ENCODE measurements at places on chromosomes 6 and 20. TPM values are rescaled to one million over a fixed set of nuclear protein-coding genes. Genes with fewer than 3 reads are reported as not detected.

DNA sequence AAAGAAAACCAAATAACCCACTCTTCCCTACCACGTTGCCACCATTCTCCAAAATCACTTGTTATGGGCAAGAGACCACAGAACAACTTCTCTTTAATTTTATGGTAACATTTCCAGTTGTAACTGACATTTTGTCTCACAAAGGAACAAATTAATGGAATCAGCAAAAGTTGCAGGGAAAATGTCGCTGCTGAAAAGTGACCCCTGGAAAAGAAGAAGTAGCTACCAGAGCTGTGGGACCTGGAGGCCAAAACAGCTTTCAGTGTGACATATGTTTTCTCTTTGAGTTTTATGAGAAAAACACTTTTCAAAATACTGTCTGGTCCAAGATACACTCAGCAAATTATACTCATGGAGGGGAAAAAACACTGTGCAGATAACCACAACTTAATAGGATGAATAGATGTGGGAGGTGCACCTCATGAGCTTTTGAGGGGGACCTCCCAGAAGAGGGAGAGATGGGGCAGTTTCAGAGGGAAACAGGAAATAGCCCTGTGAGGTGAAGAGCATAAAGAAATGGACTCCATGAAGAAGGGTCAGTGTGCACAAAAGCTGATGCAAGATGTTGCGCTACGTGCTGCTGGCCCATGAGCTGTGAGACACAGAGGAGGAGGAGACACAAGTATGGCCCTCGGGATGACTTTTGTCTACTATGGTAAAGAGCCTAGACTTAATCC is 87.3 kb downstream of the DTNBP1 start:
- H3K27ac ChIP-seq = no peak overlapping the region
- H3K36me3 ChIP-seq = peaks cover 6% of the 10 kb centered on the region
- no peaks in the 10 kb centered on the region for H3K27me3 ChIP-seq
- DNase-seq = no peak

DNA sequence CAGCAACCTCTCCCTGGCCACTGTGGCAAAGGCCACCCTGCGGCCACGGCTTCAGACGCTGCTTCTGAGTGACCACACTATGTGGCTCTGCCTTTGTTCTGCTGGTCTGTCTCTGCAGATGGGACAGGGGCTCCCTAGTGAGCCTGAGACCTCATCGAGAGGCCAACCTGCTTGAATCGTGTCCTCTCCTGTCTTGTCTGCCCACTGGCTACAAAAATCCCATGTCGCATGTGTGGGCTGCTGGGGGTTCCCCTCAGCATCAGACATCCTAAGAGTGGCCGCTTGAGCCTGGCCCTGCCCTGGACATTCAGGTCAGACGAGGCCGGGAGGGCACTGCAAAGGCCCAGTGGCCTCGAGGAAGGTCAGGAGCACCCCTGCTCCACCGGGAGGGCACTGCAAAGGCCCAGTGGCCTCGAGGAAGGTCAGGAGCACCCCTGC is 222.9 kb downstream of the DLL1 start:
- H3K27me3 ChIP-seq = peaks cover 45% of the 10 kb centered on the region
- H3K36me3 ChIP-seq = peaks cover 8% of the 10 kb centered on the region
- H3K4me3 ChIP-seq = no peak overlapping the region
- no peak for DNase-seq

DNA sequence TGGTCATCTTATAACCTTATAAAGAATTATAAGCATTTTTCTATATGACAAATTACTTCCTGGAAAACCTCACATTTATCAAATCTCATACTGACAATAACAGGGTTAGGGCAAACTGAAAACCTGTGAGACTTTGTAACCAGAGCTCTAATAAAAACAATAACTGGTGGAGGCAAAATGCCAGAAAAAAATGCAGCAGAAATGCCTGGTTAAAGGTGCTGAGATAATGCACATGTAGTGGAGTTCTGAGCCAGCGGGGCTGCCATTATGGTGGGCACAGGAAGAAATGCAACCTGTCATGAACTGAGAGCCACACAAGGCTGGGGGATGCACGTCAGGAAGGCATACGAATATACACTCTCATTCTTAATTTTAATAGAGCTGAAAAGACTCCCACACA is 53.0 kb downstream of the NCOA6 start:
- peaks cover 17% of the 10 kb centered on the region for H3K36me3 ChIP-seq
- no peak overlapping the region for H3K4me3 ChIP-seq
- H3K4me1 ChIP-seq = no peaks in the 10 kb centered on the region
- no peak for DNase-seq
- no peaks in the 10 kb centered on the region for H3K27me3 ChIP-seq

GRCh38 chr20:23548408-23548807 is 19.9 kb downstream of the CST9L start:
- H3K27ac ChIP-seq = no peak overlapping the region
- no peaks in the 10 kb centered on the region for H3K4me1 ChIP-seq
- H3K36me3 ChIP-seq = no peaks in the 10 kb centered on the region
- H3K4me3 ChIP-seq = no peak overlapping the region

PIGU gene
- total RNA-seq = 54.9 TPM

DNA sequence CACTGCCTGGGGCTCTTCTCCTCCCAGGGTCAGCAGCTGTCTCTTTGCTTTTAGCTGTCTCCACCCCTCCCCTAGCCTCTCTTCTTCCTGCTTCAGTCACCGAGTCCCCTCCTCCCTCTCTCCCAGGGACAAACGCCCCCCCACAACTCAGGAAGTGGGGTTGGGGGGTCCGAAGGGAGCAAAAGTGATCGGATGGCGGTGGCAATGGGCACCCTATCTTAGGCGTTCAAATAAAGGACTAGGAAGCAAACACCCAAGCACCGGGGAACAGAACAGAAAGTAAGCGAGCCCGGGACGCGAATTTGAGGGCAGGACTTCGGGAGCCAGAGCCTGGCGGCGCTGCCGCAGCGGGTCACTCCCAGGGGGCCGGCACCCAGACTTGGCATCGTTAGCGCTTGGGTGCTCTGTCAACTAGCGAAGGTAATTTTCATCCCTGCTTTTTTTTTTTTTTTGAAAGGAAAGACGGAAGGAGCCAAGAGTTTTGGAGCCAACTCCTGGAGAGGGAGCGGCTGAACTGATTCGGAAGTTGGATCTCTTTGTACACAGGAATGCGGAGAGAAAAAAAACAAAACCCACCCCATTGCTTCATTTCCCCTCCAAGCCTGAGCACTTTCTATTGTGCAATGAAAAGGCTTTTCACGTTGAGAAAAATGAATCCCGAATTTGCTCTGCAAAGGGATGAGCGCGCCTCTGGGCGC is 815 bp upstream of the ITPR3 start:
- peaks cover 33% of the 10 kb centered on the region for H3K4me1 ChIP-seq
- no peak for DNase-seq
- H3K27ac ChIP-seq = peak overlapping the region; percentile 92

TREML2 gene
- not detected for total RNA-seq

BPIFB2 gene
- not detected for total RNA-seq

IL20RA gene
- not detected for total RNA-seq

DNA sequence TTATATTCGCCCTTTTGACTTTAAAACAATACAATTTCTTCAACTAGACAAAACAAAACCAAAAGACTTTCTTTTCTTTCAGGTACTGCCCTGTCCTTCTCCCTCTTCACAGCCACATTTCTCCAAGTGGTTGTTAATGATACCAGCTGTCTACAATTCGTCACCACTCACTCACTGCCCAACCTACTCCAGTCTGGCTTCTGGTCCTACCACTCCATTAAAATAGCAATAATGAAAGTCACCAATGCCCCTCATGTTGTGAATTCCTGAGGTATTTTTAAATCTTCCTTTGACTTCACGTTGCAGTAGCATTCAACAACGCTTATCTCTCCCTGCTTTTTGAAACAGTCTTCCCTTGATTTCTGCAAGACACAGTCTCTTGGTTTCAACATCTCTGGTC is 11.6 kb upstream of the MAN1A1 start:
- H3K27ac ChIP-seq = no peak overlapping the region
- DNase-seq = no peak
- H3K27me3 ChIP-seq = peaks cover 5% of the 10 kb centered on the region
- no peaks in the 10 kb centered on the region for H3K4me1 ChIP-seq
- no peak overlapping the region for H3K4me3 ChIP-seq

DNA sequence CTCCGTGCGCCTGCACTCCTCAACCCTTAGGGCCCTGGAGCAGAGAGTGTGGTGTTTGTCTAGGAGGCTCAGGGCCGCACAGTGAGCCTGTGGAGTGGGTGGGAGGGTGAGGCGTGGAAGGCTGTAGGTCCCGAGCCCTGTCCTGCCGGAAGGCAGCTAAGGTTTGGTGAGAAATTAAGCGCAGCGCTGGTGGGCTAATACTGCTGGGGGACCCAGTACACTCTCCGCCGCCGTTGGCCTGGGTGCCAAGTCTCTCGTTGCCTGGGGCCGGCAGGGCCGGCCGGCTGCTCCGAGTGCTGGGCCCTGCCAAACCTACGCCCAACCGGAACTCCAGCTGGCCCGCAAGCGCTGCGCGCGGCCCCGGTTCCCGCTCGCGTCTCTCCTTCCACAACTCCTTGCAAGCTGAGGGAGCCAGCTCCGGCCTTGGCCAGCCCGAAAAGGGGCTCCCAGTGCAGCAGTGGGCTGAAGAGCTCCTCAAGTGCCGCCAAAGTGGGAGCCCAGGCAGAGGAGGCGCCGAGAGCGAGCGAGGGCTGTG is 40.4 kb upstream of the MCUR1 start:
- H3K4me3 ChIP-seq = no peak overlapping the region
- peaks cover 3% of the 10 kb centered on the region for H3K36me3 ChIP-seq
- H3K27ac ChIP-seq = no peak overlapping the region
- no peaks in the 10 kb centered on the region for H3K27me3 ChIP-seq
